ENCODE measurements at places on chromosomes 3 and 15. TPM values are rescaled to one million over a fixed set of nuclear protein-coding genes. Genes with fewer than 3 reads are reported as not detected.

Gene EPHA3
- total RNA-seq = 0.05 TPM

Gene SPTBN5
- 2.1 TPM for total RNA-seq

Gene SPESP1
- total RNA-seq = not detected

Gene LRRIQ4
- not detected for total RNA-seq

Gene LTK
- total RNA-seq = not detected

Gene SLC22A14
- 0.13 TPM for total RNA-seq

Gene TMEM89
- total RNA-seq = not detected

Gene TP63
- 0.51 TPM for total RNA-seq
